Activated CD4-positive, alpha-beta T cell treated with anti-CD3 and anti-CD28 coated beads for 48 hours (primary cell): ENCODE measurements at places on chromosomes 16 and 17.

- no peak for DNase-seq
Observed at GRCh38 chr16:13351601-13352217, 450.3 kb downstream of the SHISA9 start.

GRCh38 chr17:69117855-69118784 is 23.6 kb downstream of the ABCA6 start:
- no peak for DNase-seq

DNA sequence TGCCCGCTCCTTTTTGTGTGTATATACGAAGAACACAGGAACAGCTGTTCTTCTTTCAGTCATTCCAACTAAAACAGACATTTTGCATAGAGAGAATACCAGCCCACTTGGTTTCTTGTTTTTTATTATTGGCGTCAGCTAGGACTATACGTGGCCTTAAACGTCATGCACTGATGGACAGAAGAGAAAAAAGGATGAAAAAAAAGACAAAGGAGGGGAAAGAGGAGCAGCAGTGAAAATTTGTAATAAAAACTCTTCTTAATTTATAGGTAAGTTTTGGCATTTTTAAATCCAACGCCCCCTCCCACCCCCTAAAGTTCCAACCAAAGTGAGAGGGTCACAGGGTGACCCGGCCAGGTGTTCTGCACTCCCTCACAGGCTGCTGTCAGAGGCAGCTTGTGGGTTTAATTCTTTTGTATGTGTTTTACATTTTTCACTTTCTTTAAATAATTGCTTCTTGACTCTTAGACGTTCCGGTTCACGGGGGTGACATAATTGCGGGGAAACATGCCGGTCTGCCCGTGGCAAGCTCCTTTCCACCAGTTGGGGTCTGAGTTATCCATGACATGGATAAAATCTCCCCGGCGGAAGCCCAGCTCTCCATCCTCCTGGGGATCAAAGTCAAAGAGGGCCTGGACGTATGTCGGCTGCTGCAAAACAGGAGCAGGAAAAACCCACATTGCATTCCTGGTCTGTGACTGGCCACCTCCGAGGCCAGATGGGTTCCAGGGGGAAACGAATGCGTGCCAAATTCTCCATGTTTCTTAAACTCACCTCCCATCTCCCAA is 30.9 kb upstream of the SLC25A19 start:
- DNase-seq = no peak

- DNase-seq = no peak
Observed at GRCh38 chr16:87507351-87508069, 14.7 kb upstream of the ZCCHC14 start.

DNA sequence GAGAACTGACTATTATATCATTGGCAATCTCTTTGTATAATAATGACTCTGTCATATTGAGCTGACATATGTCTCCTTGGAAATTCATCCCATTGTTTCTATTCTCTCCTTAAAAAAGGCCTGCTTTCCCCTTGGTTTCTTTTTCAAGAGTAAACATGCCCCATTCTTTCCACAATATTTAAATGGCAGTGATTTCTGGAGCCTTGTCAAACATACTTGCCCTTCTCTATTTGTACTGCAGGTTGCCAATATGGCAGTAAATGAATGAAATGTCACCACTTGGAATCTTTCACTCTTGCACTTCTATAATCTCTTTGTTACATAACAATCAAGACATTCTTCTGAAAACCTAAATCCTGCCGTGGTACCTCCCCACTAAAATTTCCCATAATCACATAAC is 1265.1 kb upstream of the CDH8 start:
- DNase-seq = no peak

DNA sequence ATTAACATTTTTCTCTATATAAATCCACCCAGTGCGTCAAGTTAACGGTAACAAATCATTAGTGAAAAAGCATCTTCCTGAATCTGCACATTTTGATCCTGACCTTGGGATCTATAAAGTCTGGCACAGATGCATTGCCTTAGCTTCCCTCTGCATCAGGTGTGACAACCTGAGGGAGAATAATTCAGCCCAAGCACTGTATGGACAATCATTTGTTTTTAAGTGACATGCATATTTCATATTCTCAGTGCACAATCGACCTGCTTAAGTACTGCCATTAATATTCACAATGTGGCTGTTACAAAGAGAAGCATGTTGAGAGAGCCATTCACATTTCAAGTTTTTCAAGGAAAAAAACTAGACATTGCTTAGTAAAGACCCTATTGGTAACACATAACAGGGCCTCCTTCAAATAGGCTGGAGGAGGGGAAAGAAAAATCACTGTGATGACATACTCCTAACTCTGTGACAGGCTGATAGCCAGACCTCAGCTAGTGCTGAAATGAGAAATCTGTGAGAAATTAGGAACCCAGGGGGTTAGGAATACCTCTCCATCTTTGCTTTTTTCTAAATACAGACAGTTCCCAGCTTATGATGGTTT is 505.3 kb upstream of the CDH5 start:
- no peak for DNase-seq

DNA sequence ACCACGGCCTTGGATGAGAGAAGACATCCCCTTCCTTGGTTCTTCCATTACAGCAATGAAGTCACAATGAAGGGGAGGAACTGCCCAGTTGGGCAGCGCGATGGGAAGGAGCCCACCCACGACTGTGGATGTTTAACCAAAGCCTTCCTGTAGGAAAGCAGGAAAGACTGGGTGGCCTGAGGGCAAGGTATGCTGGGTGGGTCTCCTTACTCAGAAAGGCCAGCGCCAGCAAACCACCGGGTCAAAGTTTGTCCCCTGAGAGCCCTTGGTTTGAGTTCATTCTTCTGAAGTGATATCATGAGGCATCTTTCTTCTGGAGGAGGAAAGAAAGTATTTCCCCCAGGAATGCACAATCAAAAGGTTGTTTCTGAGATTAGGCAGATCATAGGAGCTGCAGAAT is 105.2 kb downstream of the C16orf95 start:
- no peak for DNase-seq

- no peak for DNase-seq
Observed at GRCh38 chr16:87119748-87120147, 197.4 kb downstream of the C16orf95 start.

- DNase-seq = no peak
Observed at GRCh38 chr16:57883953-57884654, 81.8 kb upstream of the KIFC3 start.

GRCh38 chr16:8863594-8864424 is 5.0 kb downstream of the CARHSP1 start:
- no peak for DNase-seq

DNA sequence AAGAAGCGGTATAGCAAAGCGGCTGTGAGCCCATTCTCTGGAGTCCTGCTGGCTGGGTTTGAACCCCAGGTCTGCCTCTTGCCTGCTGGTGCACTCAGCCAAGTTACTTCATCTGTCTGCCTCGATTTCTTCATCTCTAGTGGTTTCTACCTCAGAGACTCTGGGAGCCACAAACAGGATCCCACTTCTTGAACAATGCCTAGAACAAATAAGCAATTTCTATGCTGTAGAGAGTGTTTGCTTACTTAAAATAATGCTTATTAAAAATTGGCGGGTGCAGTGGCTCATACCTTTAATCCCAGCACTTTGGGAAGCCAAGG is 75.5 kb downstream of the CMIP start:
- no peak for DNase-seq

DNA sequence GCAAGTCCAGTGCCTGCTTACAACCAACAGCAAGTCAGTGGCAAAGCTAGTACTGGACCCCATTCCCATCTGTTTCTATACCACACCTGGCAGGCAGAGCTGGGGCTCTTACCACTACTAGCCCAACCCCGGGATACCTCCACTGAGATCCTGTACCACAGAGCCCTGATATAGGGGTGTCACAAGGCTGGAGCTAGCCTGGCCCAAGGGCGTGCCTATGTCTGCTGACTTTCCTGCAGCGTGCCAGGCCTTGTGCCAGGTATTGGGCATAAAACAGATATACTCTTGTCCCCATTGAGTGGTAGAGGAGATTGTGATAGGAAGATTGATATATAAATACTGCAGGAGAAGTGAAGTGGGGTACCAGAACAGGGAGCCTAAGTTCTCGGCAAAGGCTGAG is 44.4 kb downstream of the PLD6 start:
- no peak for DNase-seq

- DNase-seq = no peak
Observed at GRCh38 chr16:81995651-81996050, 15.6 kb downstream of the SDR42E1 start.

DNA sequence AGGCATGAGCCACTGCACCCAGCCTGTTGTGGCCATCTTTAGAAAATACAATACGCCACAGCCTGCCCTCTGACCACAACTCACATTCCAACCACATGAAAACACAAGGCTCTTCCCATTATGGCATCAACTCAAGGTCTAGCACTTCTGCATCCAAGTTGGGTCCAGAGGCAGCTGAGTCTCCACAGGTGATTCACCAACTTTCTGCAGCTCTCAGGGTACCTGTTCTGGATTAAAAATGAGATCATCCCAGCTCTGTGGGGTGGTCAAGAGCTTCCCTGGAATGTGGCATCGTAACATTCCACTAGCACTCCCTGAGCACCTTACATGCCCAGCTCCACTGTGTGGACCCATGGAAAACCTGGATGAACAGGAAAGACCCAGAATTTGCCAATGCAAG is 9.9 kb upstream of the GUCY2D start:
- no peak for DNase-seq

- peak; percentile 49 for DNase-seq
Observed at GRCh38 chr17:77842528-77843147, 115.9 kb upstream of the TNRC6C start.

- DNase-seq = no peak
Observed at GRCh38 chr17:73748508-73748907, 104.3 kb upstream of the SDK2 start.
